ENCODE measurements at places on chromosomes 11 and 22. TPM values are rescaled to one million over a fixed set of nuclear protein-coding genes. Genes with fewer than 3 reads are reported as not detected.

TP53AIP1 gene
- total RNA-seq: not detected

GGTLC3 gene
- not detected for total RNA-seq

MOV10L1 gene
- total RNA-seq: 1.5 TPM

KLHDC7B gene
- total RNA-seq: 0.63 TPM

TMEM151A gene
- total RNA-seq: 2.2 TPM

GTSE1 gene
- total RNA-seq: 1.5 TPM

SIK2 gene
- total RNA-seq: 16.0 TPM

RIMBP3B gene
- 0.23 TPM for total RNA-seq

KDELR3 gene
- 166 TPM for total RNA-seq

FADS3 gene
- total RNA-seq: 145 TPM

CTSW gene
- total RNA-seq: not detected

APOL1 gene
- total RNA-seq: 68.4 TPM

LDHAL6A gene
- not detected for total RNA-seq

KRTAP5-8 gene
- total RNA-seq: not detected

TMEM121B gene
- total RNA-seq: 0.20 TPM

OR10D3 gene
- total RNA-seq: not detected

CHADL gene
- 1.1 TPM for total RNA-seq

PYGM gene
- total RNA-seq: 8.8 TPM

GLYAT gene
- total RNA-seq: not detected

GLYATL1B gene
- total RNA-seq: not detected

HARBI1 gene
- 4.6 TPM for total RNA-seq
